ENCODE measurements at places on chromosomes 16 and 17.
A peak's percentile ranks its signal among the peaks of the same experiment; 100 is the strongest.

- DNase-seq, result peak; percentile 66
Observed at GRCh38 chr16:10895053-10895946, 18.3 kb downstream of the CIITA start.

- peak; percentile 87 for DNase-seq
Observed at GRCh38 chr16:711548-712320, 3.2 kb upstream of the METRN start.

DNA sequence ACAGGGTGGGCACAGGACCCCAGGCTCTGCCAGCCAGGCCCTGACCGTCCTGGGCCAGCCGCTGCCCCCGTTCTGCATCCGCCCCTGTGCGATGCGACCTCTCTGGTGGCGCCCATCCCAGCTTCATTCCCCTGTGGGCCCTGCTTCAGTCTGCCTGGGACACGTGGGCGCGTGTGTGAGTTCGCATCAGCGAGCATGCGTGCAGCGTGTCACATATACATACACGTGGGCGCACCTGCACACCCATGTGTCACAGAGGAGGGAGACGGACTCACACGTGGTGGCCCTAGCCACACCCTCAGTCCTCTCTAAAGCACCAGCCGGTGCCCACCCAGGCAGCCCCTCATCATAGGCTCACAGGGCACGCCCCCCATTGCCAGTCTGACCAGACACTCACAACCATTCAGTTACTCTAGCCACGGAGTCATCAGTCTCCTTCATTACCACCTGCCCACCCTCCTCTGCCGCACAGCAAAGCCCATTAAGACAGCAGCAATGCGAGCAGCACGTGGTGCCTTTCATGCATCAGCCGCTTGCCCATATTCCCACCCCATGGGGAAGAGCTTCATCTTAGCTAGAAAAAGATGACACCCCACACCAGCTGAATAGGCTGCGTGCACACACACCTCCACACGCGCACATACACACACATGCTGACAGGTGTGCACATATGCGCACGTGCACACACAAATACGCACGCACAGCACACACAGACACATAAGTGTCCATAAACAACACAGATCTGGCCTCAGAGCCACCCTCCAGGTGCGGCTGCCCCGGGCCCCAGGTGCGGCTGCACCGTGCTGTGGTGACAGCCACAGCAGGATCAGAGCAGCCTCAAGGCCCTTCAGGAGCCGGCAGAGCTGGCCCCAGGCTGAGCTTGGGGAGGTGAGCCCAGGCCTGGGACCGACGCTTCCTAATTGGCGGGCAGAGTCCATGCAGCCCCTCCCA, 9.5 kb upstream of the CDH15 start:
- DNase-seq, result no peak

- no peak for DNase-seq
Observed at GRCh38 chr16:12111819-12112218, 135.3 kb downstream of the SNX29 start.

GRCh38 chr16:19365486-19365885, 52.2 kb upstream of the TMC5 start:
- DNase-seq, result no peak

DNA sequence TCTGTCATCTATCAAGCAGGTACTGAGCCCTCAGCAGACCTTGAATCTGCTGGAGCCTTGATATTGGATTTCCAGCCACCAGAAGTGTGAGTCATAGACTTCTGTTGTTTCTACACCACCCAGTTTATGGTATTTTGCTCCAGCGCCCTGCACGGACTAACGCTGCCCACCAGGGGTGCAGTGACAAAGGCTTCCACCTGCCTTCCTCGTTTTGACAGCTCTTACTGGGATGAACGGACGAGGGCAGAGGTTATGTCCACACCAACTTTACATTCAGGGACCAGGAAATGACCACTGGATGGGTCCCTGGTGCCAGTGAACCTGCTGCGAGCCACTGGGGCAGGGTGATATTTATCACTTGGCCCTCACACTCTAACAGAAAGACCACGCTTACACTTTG, 66.6 kb upstream of the CBX4 start:
- DNase-seq, result no peak

DNA sequence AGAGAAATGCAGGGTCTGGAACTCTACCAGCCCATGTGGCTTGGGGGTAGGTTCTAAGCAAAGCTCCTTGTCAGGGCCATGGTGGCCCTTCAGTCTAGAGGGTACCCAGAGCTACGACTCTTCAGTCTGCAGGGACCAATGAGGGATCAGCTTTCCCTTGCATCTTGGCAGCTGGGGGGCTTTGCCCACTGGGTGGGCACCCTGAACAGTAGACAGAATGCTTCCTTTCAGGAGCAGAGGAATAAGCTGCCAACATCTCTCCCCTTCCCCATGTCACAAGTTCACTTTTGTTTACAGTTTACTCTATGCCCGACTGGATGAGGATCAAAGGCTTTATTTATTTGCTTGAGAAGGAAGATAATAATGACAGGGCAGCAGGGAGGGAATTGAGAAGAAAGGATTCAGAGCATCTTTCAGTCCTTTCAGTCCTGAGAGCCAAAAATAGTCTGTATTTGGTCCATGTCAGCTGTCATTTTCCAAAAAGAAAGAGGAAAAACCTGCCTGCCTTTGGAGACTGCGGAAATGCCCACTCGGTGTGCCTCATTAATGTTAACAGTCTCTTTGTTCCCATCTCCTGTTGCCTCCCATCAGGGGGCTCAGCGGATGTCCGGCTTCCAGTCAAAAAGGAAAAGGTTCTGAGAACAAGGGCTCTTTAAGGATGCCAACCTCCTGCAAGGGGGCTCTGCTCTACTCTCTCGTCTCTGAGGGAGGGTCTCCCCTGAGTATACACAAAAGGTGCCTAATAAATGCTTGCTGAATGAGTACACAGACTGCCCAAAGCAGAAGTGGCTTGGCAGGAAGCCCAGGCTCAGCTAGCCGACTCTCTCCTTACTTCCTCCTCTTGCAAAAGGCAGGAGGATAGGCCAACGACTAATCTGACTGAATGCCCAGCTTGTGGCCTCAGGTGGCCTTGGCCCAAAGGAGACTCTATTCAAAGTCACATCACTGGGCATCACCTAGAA, 17.1 kb downstream of the TRAF4 start:
- peak; percentile 87 for DNase-seq

DNA sequence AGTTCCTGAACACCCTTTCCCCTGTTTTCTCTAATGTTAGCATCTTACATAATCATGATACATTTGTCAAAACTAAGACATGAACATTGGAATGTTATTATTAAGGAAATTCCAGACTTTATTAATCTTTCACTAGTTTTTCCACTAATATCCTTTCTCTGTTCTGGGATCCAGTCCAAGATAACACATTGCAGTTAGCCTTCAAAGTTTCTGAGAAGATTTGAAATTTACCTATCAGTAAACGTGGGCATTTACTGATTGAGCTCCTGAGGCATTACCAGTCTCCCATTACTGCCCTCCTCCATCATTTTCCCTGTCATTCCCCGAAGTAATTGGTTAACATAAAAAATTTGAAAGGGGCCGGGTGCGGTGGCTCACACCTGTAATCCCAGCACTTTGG, 5.7 kb upstream of the CD300LG start:
- no peak for DNase-seq

DNA sequence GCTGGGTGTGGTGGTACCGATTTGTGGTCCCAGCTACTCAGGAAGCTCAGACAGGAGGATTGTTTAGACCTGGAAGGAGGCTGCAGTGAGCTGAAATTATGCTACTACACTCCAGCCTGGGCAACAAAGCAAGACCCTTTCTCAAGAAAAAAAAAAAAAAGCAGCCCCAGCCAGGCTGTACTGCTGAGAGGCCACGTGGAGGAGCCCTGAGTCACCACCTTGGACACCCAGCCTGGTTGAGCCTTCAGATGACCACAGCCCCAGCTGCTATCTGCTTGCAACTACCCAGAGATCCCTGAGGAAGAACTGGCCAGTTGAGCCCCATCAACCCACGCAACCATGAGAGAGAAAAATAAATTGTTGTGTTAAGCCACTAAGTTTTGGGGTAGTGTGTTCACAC, 23.6 kb upstream of the GPRC5C start:
- DNase-seq, result no peak

- peak; percentile 37 for DNase-seq
Observed at GRCh38 chr16:2008009-2008526, 1.6 kb downstream of the ZNF598 start.

- DNase-seq, result no peak
Observed at GRCh38 chr17:79027925-79028491, 4.0 kb downstream of the C1QTNF1 start.

DNA sequence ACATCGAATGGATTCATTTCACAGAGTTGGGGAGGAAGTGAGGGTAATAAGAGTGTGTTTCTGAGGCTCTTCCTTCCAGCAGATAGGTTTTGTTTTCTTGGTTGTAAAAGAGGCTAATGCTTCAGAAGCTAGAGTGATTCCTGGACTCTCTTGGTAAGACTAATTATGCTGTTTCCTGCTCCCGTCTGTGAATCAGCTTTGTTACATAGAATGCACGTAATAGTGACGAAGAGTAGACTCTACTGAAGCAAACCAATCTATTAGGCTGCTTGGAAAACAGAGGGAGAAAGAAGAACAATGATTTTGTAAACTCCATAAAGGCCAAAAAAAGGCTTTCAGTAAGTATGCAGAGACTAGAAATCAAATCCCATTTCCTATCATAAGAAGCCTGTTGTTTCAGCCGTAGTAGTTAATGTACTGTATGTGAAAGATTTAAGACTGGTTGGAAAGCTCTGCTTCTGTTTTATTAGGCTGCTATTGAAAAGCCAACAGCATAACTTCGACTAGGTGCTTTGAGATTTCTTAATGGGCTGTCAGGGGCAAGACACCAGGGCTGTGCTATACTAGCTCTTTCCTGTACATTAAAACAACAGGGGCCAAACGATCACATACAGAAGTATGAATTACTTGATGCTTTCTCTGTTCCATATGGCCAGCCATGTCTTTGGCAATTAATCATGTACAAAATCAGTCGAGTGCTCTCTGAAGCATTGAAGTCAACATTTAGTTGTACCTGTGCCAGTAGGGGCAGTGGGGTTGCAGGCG, 219.0 kb downstream of the FTO start:
- DNase-seq, result no peak

DNA sequence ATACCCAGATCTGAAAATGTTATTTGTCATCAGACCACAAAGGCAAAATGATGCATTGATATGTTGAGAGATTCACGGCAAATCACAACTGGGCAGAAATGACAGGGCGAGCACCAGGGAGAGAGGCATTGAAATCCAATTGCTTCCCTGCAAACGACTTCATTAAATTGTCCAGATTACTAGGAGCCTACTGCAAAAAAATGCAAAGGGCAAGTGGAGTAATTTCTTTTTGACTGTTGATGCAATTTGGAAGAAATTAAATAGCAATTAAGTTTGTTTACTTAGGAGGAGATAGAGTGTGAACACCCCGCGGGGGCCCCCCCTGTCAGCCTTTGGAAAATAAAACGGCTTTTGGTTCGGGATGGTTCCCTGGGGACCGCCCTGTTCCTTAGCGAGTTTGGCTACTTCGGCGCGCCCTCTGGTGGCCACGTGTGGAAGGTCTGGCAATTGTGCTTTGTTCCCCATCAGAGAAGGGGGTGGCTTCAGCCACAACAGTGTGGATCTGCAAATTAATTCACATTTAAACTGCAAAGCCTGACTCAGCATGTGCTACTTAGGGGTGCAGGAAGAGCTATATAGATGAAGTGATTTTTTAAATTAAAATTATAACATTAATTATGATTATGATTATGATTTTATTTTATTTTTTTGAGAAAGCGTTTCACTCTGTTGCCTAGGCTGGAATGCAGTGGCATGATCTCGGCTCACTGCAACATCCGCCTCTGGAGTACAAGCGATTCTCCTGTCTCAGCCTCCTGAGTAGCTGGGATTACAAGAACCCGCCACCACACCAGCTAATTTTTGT, 14.5 kb upstream of the TMC7 start:
- DNase-seq, result peak; percentile 91

- no peak for DNase-seq
Observed at GRCh38 chr17:16483021-16483645, 8.9 kb downstream of the LRRC75A start.

DNA sequence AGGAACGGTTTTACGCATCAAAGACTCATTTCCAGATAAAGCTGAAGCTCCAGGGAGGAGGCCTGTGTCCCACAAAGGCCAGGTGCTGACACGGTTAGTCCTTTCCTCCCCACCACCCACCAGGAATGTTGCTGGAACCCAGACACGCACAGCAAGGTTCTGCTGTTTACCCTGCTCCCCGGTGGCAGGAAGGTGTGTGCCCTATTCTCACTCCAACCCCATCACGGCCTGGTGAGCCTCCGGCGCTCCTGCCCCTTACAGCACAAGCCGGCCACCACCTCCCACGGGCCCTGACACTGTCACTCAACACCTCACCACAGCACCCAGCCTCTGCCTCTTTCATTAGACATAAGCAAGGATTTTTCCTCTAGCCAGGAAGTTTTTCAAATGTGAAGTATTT, 47.8 kb downstream of the ANKRD11 start:
- peak; percentile 29 for DNase-seq

- DNase-seq, result no peak
Observed at GRCh38 chr17:40551879-40552768, 13.1 kb downstream of the CCR7 start.

DNA sequence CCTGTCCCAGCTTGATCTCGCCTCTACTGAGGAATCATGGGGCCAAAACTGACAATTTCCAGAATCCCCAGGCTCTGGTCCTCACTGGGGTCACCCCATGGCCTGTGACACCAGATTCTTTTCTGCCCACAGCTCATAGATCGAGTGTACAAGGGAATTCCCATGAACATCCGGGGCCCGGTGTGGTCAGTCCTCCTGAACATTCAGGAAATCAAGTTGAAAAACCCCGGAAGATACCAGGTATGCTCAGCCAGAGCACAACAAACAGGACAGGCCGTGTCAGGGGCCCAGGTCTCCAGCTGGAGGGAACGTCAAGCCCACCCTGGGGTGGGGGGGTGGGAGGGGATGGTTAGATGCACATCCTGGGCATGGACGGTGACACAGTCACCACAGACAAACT, 17.5 kb downstream of the USP6 start:
- DNase-seq, result no peak

DNA sequence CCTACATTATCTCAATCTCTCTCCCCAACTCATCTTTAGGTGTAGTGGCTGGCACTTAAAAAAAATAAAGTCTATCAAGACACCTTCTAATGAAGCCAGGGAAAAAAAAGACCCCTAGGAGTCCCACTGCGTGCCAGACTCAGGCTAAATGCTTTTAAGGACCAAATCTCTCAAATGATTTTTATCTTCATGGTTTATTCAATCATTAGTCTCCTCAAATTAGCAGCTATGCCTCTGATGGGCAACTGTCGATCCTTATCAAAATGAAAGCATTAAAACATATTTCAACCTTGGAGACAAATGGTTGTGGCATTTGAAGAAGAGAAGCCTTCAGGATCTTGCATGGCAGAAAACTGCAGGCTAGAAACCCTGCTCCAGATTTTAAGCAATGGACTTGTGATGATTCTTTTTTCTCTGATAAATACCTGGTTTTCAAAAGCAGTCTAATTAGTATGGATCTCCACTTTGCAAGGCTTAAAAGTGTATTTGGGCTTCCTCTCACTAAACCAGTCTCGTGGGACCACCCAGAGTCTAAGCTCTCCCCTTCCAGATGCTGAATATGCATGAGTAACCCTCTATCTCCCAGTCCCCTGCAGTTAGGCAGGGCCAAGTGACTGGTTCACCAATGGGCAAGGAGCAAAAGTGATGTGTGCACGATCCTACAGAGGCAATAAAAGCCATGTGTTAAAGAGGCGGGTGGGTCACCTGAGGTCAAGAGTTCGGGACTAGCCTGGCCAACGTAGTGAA, 14.9 kb downstream of the ITPRIPL2 start:
- no peak for DNase-seq

- no peak for DNase-seq
Observed at GRCh38 chr17:55726440-55726839, 3.8 kb upstream of the TMEM100 start.

GRCh38 chr16:1362807-1363206, 11.1 kb downstream of the GNPTG start:
- DNase-seq, result no peak
